Activated T-helper 9 cell treated with anti-CD3 and anti-CD28 coated beads, Interleukin-2, amount 50 U/mL, for 16 hours (primary cell): ENCODE measurements at places on chromosomes 6 and 20.
A peak's percentile ranks its signal among the peaks of the same experiment; 100 is the strongest.

- peak; percentile 65 for DNase-seq
These were observed 1.3 kb downstream of the HMGA1 start for GRCh38 chr6:34237722-34238584.

DNA sequence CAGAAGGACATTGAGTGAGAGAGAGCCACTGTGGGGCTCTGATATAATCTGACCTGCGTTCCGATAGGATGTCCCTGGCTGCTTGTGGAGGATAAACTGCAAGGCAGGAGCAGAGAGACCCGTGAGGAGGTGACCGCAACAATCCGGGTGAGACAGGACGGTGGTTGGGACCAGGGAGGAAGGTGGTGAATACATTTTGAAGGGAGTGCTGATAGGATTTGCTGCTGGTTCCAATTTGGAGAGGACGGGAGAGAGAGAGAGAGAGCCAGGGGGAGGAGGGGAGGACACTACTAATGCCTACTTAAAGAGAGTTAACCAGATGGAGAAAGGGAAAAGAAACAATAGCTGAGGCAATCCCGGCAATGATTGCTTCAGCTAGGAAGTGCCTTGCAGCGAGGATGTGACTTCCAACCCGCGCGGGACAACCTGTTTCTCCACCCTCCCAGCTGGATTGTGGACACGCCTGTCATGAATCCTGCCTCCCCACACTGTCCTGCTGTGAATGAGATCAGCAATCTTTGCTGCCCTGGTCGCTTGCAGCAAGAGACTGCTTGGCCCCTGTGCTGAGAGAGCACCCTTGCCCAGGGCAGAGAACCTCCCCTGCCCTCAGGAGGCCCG is 199.0 kb upstream of the KCNG1 start:
- DNase-seq, result no peak

DNA sequence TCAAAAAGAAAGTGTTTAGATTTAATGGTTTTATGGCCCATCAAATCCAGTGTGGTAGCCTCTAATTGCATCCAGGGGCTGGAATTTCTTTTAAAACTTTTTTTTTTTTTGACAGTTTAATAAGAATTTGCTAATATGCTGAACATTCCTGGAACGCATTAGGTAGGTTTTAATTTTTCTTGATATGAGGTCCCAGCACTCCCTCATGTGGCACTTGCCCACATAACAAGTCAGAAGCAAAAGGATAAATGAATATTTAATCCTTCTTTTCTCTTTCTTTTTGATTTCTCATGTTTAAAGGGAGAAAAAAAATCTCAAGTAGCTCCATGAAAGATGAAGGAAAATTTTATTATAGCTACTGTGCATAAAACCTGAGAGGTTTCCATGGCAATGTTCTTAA is 13.5 kb downstream of the HAO1 start:
- no peak for DNase-seq

DNA sequence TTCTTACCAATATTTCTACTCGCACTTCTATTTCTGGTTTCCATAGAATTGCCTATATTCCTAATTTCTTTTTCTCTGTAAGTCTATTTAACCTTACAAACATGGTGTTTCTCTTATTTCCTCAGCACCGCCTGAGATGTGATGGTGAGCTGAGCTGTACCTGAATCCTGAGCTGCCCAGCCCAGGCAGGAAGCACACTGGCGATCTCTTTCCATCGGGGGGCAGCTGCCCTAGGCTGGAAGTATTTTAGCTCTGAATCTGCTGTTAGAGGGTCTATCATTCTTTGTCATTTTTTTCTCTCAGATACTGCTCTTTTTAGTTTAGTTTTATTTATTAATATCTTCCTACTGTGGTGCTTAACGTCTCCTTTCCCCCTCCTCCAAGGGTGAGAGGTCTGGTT is 173.4 kb upstream of the SLC35B3 start:
- DNase-seq, result no peak

GRCh38 chr6:7727086-7727945 is 1.4 kb downstream of the BMP6 start:
- DNase-seq, result no peak

GRCh38 chr6:6696867-6697531 is 108.5 kb downstream of the LY86 start:
- no peak for DNase-seq

DNA sequence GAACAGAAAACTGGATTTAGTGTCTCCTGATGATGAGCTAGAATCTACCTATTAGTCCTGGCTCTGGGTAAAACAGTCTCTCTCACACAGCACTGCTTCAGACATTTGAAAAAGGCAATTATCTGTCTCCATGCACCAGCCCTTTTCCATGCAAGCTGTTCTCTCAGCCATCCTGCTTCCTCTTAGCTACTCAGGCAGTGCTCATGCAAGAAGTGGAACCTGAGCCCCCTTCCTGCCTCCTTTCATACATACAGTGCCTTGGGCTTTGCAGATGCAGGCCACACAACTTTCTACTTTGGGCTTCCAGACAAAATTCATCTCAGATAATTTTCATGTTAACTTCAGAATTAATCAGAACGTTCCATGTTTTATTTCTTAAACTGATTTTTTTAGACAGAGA is 151.3 kb downstream of the RALGAPA2 start:
- DNase-seq, result no peak

GRCh38 chr6:138109042-138109997 is 2.1 kb upstream of the PERP start:
- peak; percentile 63 for DNase-seq

GRCh38 chr20:25496968-25497401 is 88.3 kb downstream of the NINL start:
- no peak for DNase-seq

DNA sequence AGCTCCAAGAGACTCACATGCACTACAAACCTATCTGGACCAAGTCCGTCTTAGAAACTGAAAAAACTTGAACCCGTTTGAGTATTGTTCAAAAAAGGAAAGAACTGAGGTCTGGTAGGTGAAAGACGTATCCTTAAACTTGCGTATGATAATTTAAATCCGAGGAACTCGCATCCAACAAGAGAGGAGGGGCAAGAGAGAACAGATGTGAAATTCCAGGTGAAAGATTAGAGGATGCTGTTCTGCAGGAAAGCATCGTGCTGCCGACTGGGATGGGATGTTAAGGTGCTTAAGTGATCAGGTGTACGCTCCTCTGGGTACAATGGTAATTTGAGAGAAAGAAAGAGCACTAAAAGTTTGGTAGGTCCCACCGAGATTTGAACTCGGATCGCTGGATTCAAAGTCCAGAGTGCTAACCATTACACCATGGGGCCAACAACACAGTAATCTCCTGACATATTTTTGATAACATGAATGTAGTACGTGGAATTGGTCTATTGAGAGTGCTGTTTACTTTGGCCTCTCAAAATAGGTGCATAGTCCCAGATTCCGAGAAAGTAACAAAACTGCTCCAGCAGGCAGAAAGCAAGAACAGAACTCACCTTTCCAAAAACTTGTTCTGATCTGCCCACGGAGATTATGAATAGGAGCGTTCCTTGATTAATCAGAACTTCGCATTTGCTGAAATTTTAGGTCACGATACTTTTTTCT is 53.5 kb upstream of the BTN3A2 start:
- DNase-seq, result peak; percentile 17

DNA sequence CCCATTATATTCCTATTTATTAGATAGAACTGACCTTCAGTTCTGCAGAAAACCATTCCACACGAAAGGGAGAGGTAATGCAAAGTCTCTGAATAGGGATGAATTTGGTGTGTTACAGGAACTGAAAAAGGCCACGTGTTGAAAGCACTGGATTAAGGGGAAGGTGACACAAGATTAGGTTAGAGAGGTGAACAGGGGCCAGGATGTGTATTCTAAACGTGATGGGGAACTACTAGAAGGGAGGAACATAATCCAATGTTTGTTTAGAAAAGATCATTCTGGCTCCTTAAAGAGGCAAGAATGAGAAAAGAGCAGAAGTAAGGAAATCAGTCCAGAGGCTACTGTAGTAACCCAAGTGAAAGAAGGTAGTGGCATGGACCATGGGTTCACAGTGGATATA is 6.3 kb upstream of the ZKSCAN8 start:
- no peak for DNase-seq

- no peak for DNase-seq
These were observed 36.9 kb downstream of the CRYBG1 start for GRCh38 chr6:106397431-106397830.

- no peak for DNase-seq
These were observed 63.7 kb downstream of the LYRM4 start for GRCh38 chr6:5197084-5197483.

DNA sequence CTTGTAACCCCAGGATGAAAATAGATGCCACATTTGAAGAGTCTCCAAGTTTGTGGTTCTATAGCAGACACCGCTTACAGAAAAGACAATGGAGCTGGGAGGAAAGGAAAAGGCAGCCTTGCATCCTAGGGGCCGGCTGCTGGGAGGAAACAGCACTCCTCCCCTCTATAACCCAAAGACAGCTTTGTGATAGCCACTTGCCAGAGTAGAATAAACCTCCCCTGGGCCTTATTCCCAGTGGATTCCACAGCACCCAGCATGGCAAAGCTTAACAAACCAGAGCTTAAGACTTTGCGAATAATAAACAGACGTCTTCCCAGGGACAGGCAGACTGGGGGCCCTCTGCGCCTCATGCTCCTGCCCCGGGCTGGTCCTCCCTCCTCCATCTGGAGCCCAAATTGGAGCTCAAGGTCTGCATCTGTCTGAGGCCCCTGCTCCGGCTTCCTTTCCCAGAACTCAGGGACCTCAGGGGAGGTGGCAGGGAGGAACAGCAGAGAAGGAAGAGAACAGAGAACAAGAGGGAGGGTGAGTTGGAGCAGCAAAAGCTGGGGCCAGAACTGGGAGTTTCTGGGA is 8.8 kb upstream of the TAF8 start:
- no peak for DNase-seq
